Stimulated activated CD8-positive, alpha-beta memory T cell treated with anti-CD3 and anti-CD28 coated beads, Interleukin-7, amount 100 ng/mL, for 1 hour (primary cell): ENCODE measurements at places on chromosomes 2 and 18.
A peak's percentile ranks its signal among the peaks of the same experiment; 100 is the strongest.

- no peak for DNase-seq
These were observed 16.3 kb upstream of the SLC1A4 start for GRCh38 chr2:64972876-64973275.

GRCh38 chr2:178927173-178927572 lies 120.0 kb upstream of the TTN start:
- no peak for DNase-seq

DNA sequence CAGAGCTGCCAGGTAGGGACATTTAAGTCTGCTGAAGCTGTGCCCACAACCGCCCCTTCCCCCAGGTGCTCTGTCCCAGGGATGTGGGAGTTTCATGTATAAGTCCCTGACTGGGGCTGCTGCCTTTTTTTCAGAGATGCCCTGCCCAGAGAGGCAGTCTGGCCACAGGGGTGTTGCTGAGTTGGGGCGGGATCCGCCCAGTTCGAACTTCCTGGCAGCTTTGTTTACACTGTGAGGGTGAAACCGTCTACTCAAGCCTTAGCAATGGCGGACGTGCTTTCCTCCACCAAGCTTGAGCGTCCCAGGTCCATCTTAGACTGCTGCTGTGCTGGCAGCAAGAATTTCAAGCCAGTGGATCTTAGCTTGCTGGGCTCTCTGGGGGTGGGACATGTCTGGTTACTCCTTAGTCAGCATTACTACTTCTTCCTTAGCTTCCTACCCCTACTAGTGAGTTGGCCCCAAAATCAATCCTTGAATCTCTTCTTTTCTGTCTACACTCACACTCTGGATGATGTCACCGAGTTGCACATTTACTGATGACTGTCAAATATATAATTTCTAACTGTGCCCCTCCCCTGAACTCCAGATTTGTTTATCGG lies 31.8 kb upstream of the FSHR start:
- DNase-seq = no peak

DNA sequence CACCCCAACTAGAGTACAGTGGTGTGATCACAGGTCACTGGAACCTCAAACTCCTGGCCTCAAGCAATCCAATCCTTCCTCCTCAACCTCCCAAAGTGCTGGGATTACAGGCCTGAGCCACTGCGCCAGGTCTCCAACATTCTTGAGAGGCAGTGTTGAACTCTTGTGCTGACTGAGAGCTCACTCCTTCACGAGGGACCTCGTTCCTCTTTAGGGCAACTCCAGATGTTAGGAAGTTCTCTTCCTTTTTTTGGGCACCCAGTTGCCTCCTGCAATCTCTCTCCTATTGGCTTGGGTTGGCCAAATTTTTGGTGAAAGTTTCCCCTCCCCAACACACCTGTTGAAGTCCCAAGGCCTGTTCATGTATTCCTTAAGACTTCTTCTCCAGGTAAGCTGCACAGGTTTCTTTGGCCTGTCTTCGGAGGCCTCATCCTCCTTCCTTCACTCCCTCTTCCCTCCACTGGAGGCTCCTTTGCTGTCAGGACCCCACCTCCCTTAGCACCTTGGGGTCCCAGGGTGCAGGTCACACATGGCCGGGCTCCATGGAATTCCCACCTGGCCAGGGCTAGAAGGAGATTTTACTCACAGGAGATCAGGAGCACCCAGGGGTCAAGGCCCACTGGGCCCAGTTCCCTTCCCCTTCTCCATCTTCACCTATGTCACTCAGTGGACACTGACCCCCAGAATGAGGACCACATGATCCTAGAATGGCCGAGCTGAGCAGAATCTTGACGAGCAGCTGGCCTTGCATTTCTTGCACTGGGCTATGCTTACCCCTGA lies 94.6 kb upstream of the SMAD2 start:
- DNase-seq = no peak

- DNase-seq = peak; percentile 61
These were observed 19.1 kb downstream of the CAPG start for GRCh38 chr2:85390941-85391669.

GRCh38 chr2:98693477-98693876 lies 37.5 kb downstream of the MGAT4A start:
- DNase-seq = no peak

- no peak for DNase-seq
These were observed 950.6 kb downstream of the CNTNAP5 start for GRCh38 chr2:124975648-124976047.
